ENCODE measurements at places on chromosomes 7 and 10. TPM values are rescaled to one million over a fixed set of nuclear protein-coding genes. Genes with fewer than 3 reads are reported as not detected.

DNA sequence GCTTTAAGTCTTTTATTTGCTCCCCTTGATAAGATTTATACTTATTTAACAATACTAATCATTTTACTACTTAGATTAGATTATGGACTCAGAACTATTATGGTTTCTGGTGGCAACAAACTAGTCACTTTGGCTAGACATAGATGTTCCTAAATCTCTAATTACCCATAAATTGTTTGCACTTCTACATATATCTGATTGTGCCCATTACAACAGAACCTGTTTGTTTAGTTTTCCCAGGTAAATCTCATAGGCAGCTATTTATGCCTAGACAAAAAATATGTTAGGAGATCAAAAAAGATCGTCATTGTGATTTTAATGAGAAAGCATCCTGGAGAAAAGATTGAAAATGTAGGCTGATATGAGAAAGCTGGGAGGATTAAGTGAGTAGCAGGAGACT lies 14.4 kb downstream of the UBN2 start:
- no peak for ATAC-seq

GRCh38 chr7:136496551-136496950 lies 371.9 kb upstream of the CHRM2 start:
- ATAC-seq, result no peak

- ATAC-seq, result no peak
Observed at GRCh38 chr7:24863626-24864025, 106.4 kb upstream of the GSDME start.

GRCh38 chr10:61986788-61987492 lies 85.4 kb downstream of the ARID5B start:
- ATAC-seq, result no peak

GRCh38 chr7:39621784-39622411 lies 1.5 kb upstream of the RALA start:
- ATAC-seq, result no peak

DNA sequence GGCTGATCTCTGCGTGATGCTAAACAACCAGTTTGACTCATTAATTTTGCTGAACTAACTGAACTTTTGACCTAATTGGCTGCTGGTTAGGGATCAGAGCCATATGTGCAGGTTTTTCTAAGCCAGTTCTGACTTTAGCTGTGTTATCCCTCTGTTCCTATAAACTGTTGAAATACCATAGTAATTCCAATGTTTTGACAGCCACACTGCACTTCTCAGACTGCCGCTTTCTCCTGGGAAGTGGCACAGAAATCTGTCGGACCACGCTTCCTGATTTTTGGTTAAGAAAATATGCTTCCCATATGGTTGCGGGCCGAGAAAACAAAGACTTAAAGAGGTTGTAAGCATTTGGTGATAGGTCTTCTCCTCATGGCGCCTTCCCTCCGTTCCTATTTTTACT lies 42.3 kb downstream of the TBXAS1 start:
- ATAC-seq, result no peak

GRCh38 chr7:68998136-68998535 lies 600.1 kb upstream of the AUTS2 start:
- no peak for ATAC-seq

The HMX2 gene
- not detected for total RNA-seq

The NUDCD3 gene
- 87.7 TPM for total RNA-seq

The RET gene
- total RNA-seq, result 3.9 TPM

The TAS2R41 gene
- total RNA-seq, result not detected

The CHAT gene
- total RNA-seq, result not detected

The PIP gene
- not detected for total RNA-seq

The PDE6C gene
- total RNA-seq, result not detected

Measured in gastroesophageal sphincter (tissue), 4 donors.